Stimulated activated CD8-positive, alpha-beta memory T cell treated with anti-CD3 and anti-CD28 coated beads, Interleukin-7, amount 100 ng/mL, for 48 hours (primary cell): ENCODE measurements at places on chromosomes 11 and 22.

DNA sequence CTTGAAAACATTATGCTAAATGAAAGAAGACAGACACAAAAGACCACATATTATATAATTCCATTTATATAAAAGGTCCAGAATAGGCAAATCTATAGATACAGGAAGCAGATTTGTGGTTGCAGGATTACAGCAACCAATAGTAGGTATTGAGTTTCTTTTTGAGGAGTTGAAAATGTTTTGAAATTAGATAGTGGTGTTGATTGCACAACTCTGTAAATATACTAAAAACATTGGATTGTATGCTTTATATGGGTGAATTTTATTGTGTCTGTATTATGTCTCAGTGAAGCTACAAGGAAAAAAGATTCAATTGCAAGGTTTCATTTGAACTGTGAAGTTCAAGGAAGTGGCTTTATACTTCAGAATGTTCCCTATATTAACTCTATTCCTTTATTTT, 3.0 kb upstream of the RRAS2 start:
- DNase-seq, result no peak

DNA sequence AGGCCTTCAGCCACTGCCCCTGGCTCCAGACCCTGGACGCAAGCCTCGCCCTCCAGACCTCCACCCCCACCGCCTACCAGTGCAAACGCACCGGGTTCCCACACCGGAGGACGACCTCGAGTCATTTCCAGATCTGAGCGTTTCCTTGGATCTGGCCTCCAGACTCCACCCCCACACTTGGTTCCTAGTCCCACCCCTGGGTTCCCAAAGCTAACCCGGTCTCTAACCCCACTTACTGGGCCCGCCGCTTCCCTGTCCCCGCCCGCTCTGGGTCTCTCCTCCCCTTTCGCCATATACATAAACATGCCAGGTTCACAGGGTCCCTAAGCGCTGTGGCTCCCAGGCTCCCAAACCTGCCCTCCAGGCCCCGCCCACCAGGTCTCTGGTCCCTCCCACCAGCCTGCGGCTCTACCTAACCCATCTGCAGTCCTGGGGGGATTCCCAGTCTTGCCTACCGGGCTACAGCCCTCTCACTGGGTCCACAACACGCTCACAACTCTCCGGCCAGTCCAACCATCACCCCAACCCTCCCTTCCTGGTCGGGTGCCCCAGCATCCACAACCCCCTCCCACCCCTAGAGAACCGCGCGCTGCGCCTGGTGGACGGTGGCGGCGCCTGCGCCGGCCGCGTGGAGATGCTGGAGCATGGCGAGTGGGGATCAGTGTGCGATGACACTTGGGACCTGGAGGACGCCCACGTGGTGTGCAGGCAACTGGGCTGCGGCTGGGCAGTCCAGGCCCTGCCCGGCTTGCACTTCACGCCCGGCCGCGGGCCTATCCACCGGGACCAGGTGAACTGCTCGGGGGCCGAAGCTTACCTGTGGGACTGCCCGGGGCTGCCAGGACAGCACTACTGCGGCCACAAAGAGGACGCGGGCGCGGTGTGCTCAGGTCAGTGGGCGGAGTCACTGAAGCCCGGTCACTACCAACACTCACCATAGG, 36.7 kb downstream of the CD6 start:
- DNase-seq, result no peak

DNA sequence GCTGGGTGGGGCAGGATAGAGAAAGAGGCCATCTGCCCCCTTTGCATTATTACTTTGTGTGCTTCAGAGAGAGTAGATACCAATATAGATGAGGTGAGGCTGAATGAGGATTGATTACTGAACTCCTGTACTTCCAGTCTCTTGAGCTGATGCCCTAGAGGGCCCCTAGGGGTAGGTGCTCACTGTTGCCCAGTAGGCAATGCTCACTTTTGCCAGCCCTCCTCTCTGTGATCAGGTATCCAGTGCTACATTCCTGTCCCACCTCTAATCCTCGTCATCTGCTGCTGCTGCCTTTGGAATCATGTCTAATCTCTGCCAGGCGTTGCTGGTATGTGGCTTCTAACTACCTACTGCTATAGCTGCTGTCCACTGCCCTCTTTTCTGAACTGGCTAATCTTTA, 57.2 kb downstream of the CCDC83 start:
- DNase-seq, result no peak

DNA sequence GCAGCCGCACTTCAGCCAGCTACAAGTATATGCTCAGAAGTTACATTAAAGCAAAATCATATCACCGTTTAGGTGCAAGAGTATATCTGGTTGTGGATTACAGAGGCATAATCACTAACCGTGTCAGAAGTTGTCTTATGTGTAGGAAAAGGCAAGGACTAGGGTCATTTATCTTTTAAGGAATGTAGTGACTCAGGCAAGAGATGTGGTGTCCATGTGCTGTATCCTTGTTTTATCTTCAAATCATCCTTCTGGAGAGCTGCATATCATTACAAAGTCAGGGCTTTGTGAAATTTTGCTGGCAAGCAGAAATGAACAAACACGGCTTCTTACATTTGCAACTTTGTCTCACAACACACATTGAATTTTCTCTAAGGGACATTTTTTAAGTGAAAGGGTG, 12.7 kb upstream of the CHORDC1 start:
- DNase-seq, result no peak

DNA sequence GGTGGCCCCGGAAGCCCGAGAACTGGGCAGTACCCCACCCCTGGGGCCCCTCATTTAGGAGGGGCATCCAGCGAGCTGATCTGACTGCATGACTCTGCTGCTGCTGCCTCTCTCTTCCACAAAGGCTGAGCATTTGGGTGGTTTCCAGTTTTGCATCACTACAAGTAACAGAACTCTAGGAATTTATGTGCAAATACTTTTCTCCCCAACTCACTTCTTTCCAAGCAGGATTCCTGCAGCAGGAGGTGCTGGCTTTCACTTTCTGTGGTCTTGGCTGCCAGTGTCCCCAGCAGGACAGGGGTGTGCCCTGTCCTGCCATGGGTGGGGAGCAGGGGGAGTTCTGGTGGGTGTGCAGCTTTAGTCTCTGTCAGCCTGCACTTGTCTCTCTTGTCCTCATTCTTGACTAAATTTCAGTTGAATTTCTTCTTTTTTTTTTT, 21.2 kb downstream of the UPB1 start:
- DNase-seq, result no peak

- DNase-seq, result no peak
These were observed 907 bp downstream of the MCHR1 start for GRCh38 chr22:40679964-40680818.

GRCh38 chr11:75380716-75381420, 18.4 kb upstream of the RPS3 start:
- DNase-seq, result no peak

- DNase-seq, result no peak
These were observed 6.5 kb downstream of the TMEM25 start for GRCh38 chr11:118537409-118537980.

GRCh38 chr22:17083811-17084441, 874 bp upstream of the IL17RA start:
- DNase-seq, result no peak

DNA sequence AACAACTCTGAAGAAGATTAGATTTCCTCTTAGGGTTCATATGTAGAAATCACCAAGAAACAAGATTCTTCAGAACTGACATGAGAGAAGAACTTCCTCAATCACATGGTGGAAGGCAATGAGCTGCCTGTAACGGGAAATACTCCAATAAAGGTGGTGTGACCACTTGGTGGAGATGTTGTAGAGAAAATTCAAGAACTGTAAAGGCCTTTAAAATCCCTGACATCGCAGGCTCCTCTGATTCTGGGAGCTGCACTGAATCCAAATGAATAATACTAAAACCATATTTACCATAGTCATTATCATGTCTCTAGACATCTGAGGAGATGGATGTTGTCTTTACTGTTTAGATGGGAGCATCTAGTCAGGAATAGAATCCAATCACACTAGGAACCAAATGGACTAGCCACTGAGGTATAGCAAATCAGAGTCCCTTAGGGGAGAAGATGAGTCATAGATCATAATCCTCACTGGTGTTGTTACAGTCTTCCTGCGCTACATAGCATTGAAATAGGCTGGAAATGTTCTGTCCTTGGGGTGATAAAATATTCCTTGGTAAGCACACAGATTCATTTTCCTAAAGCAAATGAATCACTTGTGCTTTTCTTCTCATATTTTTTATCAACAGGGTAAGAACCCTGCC, 321.6 kb upstream of the TENM4 start:
- DNase-seq, result no peak

DNA sequence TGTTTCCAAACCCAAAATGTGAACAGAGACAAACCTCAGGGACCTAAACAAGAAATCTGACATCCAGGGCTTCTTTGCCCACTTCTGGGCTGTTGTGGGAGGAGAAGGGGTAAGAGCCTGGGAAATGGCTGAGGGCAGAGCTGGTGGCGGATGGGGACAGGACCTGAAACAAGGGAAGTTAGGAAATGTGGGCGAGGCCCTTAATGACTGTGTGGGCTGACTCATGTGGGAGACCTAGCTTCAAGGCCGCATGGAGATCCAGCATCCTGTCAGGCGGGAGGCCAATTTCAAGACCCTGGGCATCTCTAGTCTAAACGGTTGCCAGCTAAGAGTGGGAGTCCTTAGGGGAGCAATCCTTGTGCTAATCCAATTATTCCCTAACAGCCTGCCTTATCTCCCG, 2.1 kb upstream of the OAF start:
- DNase-seq, result no peak

- no peak for DNase-seq
These were observed 123.4 kb downstream of the CSNK2A3 start for GRCh38 chr11:11229647-11230046.

DNA sequence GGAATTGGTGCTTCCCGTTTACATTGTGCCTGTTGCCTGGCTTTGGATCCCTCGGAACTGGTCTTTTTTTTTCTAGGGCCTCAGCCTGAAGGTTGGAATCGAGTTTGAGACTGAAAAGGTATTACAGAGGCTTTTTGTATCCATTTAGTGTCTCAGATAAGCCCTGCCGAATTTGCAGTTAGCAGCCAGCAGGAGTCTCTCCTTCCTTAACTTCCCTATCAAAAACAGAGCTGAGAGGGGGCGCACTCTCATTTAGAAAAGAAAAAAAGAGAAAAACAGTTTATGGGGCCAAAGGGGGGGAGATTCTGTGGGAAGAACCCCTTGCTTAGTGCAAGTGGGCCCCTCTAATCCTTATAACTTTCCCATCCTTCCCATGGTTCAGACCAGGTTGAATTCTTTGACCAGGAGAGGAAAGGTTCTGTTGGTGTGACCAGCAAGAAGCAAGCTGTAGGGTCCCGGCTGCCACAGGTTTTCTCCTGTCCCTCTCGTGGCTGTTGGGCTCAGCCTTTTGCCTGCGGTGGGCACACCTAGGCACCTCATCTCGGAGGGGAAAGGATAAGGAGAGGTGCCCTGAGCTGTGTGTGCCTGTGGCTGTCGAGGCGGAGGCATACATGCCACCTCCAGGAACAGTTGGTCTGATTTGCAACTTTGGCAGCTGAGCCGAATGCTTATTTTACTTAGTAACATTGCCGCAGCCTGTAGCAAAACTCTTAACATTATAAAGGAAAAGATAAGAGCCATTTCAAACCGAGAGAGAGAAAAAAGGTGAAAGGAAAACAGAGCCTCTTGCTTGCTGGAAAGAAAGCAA, 565.0 kb upstream of the CNTN5 start:
- DNase-seq, result no peak

DNA sequence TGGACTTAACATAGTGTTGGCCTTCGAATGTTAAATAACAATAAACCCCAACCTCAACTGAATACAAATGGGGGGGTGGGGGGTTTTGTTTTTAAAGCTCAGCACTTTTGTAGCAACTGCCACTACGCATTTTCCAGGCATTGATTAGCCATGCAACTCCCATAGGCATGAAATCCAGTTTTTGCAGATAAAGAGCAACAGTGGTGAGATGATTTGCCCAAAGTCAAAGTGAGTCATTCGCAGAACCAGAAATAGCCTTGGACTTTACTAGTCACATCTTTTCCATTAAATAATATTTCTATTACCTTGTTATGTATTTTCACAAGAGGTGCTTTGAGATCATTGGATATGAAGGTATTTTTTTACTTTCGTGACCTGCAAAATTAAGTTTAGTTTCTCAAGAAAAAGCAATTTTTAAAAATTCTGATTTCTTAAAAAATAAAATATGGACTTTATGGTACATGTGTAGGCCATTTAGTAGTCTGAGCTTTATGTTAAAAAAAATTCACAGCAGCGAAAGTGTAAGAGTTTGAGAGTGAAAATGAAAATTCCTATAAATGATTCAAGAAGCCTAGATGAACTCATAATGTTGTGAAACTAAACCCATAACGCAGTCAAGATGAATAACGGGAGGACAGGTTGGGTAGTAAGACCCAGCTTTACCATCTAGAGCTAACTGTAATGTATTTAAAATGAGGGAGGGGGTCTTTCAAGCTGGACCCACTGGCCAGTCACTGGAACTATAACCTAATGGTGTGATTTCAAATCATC, 1.9 kb upstream of the PHF21A start:
- DNase-seq, result no peak

- DNase-seq, result no peak
These were observed 724.2 kb downstream of the BRD1 start for GRCh38 chr22:49103314-49104059.

DNA sequence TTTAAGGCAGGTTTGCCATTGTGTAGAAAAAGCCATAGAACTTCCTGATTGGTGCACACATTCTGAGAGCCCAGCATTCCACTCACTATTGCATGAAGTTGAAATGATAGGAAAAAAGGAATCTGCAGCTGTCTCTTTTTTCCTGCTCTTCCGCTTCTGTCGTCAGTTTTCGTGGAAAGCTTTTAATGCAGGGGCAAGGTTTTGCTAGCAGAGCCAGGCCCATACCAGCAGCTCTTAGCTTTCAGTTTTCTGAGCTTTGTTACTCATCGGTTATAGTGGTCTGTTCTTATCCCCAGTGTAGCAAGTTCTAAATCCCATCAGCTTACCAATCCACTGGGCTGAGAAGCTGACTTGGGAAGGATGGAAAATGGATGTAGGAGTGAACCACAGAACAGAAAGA, 162.9 kb upstream of the TTC12 start:
- no peak for DNase-seq

DNA sequence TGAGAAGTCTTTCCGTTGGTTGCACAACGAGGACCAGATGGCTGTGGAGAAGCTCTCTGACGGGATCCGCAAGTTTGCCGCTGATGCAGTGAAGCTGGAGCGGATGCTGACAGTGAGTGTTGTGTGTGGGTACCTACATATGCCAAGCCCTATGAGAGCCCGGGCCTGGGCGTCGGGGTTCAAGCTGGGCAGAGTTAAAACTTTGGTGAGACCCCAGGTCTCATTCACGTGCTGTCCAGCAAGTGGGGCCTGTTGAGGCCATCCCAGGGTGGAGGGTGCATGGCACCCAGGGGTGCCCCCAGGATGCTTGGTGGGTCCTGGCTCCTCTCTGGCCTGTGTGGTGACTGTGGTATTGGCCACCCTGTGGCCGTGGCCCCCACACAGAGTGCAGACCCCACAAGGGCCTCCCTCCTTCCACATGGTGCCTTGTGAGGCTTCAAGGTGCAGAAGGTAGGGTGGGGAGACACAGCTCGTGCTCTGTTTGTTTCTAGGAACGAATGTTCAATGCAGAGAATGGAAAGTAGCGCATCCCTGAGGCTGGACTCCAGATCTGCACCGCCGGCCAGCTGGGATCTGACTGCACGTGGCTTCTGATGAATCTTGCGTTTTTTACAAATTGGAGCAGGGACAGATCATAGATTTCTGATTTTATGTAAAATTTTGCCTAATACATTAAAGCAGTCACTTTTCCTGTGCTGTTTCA, 12.8 kb downstream of the GATD1 start:
- DNase-seq, result no peak
